Stimulated activated CD4-positive, alpha-beta T cell treated with anti-CD3 and anti-CD28 coated beads, Interleukin-15, amount 100 ng/mL, for 48 hours (primary cell): ENCODE measurements at places on chromosomes 6 and 20.

DNA sequence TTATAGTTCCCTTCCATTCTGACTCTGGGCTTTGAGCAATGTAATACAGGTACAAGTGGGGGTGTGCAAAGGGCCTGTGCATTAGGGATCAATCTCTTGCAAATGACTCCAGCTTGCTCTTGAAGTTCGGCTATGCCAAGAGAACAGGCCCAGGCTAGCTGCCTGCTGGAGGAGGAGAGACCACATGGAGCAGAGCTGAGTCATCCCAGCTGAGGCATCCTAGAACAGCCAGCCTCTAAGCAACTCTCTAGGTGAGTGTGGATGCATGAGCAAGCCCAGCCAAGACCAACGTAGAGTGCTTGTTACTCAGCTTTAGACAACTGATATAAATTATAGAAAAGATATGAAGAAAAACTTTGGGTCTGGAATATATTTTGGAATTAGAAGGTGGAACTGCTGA, 47.6 kb upstream of the RBM24 start:
- DNase-seq: no peak

DNA sequence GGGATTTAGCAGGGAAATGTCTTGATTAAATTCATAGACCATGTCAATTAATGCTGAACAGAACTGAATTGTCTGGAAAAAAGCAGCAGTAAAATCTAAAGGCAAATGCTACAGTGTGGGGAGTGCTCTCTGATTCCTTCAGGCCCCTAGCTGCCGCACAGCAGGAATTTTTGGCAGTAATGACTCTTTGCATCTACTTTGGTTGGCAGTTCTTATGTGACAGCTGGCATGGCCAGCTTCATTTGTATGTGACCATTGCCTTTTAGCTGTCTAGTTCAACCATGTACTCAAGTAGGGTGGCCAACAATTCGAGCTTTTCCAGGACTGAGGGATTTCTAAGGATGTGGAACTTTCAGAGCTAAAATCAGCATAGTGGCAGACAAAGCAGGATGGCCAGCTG, 499.1 kb upstream of the MAN1A1 start:
- no peak for DNase-seq

DNA sequence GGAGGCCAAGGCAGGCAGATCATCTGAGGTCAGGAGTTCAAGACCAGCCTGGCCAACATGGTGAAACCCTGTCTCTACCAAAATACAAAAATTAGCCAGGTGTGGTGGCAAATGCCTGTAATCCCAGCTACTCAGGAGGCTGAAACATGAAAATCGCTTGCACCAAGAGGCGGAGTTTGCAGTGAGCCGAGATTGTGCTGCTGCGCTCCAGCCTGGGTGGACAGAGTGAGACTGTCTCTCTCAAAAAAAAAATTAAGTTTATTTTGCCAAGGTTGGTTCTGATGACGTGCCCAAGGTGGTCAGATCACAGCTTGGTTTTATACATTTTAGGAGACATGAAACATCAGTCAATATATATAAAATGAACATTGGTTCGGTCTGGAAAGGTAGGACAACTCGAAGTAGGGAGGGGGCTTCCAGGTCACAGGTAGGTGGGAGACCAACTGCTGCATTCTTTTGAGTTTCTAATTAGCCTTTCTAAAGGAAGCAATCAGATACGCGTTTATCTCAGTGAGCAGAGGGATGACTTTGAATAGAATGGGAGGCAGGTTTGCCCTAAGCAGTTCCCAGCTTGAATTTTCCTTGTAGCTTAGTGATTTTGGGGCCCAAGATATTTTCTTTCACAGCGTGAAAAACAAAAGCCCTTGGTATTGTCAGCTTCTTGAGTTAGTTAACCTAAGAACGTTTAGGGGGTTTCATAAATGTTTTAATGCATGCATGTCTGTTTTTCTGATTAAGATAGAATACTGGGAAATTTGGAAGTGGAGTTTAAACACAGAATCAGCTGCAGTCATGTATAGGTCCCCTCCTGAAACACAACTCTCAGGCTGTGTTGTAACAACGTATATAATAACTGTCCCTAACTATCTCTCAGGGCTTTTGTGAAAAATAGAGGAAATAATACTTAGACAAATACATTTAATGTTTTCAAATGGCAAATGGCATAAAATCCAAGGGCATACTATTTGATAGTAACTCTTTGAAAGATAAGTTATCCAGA, 16.7 kb downstream of the ACOT13 start:
- no peak for DNase-seq

DNA sequence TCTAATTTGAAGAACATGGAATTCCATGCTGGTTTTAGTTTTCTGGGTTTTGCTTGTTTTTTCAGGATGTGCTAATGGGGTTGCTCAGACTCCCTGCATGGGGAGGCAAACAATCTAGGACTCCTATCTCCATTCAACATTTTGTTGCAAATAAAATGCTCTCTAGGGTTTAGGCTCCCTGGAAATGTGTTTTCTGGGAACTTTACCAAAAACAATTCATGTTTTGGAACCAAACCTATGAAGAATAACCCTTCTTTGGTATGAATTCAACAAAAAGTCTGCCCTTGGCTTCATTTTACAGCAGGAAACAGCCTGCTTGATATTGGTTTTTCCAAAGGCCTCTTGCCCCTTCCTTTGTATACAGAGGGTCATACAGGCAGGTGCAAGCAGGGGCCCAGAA, 217.7 kb downstream of the FOXA2 start:
- no peak for DNase-seq

DNA sequence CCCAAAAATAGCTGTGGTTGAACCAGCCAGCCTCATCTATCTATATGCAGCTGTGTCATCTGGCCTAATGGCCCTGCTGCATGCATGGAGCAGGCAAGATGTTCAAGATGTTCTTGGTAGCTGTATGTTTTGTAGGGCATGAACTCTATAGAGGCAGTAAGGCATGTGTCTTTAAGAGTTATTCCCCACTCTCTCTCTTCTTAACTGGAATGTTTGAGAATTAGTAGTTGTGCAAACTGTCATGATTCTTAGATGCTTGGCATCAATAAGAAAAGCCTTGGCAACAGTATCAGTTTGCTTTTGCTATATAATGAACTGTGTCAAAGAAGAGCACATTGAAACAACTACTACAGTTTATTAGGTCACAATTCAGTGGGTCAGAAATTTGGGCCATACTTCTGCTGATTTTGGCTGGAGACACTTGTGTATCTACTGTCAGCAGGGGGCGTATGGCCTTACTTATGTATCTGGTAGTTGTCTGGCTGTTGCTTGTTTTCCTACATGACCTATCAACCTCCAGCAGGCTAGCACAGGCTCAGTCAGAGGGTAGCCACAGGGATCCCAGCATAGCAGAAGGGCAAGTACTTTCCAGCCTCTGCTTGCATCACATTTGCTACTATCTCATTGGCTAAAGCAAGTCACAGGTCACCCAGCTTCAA, 56.1 kb upstream of the LAMP5 start:
- DNase-seq: no peak

DNA sequence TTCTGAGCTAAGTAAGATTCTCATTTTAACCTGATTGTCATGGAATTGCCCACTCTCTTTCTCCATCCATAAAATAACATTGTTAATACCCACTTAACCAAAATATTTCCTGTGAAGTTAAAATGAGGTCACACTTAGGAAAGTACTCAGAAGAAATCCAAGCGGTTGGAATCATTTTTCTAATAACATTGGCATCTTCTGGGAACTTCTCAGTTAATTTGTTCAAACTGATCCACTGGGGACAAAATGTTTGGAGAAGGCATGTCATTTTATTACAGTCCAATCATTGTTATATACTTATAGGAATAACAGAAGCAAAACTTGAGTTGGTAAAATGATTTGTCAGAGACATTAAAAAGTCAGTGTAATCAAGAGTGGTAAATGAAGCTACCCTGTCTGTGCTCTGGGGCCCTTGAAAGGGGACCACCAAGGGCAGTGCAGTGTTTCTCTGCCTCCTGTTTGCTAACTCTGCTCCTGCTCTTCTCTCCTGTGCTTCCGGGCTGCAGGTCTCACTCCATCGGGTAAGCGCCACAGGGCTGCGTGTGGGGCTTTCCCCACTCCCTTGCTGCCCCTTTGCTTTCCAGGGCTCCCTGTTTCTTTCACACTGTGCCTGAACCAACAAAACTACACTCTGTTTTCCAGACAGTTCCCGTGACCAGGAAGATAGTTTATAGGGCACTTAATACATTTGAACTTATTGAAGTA, 50.1 kb downstream of the HDDC2 start:
- no peak for DNase-seq

- DNase-seq: no peak
Measured at GRCh38 chr6:133223452-133224029, 17.6 kb upstream of the EYA4 start.

DNA sequence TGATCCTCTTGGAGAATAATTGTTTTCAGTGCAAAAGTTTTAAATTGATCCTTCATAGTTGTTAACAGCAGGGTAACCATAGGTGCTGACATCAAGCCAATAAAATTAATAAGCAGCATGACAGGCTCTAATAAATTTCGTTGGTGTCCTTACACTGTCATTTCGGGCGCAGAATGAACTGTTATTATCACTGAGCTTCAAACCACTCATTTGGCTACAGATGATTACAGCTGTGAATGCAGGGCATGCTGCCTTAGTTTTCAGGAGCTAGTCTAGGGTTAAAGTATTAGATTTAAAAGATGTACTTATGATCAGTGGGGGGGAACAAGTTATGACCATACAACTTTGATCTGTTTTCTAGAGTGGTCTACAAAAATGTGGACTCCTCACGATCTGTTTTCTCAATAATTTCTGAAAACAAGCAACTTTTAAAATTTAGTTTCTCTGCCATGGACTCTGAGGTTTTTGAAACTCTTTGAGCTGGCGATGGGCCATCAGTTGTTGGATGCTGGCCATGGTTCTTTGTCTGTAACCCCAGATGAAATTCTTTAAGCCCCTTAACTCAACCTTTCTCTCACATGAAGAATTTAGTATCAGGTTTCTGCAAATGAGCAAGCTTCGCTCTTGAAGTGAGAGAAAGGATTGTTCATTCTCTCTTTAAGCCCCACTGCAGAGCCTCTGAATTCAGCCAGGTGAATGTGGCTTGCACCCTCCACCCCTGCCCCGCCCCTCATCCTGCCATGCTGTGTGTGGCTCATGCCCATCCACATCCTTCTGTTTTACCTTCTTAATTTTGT, 99.1 kb upstream of the MTHFD1L start:
- no peak for DNase-seq

GRCh38 chr20:43096126-43096930, 93.4 kb downstream of the PTPRT start:
- DNase-seq: no peak

DNA sequence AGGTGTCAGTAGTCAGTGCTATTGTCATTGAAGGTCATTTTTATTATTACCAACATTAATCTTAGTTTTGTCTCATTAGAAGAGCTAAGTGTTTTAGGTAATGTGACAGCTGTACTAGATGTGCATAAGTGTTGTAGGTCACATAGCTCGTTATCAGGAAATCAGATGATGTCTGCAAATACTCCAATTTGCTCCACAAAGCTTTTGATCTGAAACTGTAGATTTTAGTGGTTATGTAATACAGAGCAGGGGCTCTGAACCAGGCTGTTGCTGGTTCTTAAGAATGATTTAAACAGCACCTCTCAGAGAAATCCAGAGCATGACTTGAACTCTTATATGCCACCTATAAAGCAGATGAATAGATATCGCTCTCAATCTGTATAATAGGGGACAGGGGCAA, 2.5 kb downstream of the IL17F start:
- DNase-seq: no peak

DNA sequence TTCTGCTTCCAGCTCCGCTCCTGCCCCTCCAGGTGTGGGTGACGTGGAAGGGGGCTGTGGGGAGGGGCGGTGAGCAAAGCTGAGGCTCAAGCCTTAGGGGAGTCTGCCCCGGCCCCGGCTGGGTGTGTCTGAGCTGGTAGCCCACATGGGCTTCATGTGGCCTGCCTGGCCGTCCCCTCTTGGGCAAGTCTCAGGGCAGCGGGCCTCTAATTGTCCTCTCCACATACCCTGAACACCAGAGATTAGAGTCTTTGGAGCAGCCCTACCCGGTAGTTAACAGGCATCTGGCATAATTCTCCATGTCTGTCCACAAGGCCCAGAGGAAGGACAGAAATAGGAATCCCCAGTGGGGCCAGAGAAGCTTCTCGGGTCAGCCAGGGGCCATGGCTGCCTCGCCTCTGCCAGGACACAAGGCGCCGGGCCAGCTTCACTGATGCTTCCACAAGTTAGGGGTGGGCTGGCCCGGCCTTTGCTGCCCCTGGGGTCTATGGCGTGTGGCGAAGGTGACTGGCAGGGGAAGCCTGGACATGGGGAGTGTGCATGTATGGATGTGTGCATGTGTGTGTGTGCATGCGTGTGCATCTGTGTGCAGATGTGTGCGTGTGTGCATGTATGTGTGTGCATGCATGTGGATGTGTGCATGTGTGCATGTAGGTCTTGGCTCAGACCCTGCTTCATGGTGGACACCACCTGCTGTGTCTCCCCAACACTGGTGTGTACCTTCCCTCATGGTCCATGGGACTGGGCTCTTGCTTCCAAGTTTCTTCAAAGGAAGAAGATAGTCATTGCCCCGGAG, 24.0 kb downstream of the FRMD1 start:
- no peak for DNase-seq

- DNase-seq: no peak
Measured at GRCh38 chr6:15264902-15265761, 19.3 kb downstream of the JARID2 start.

DNA sequence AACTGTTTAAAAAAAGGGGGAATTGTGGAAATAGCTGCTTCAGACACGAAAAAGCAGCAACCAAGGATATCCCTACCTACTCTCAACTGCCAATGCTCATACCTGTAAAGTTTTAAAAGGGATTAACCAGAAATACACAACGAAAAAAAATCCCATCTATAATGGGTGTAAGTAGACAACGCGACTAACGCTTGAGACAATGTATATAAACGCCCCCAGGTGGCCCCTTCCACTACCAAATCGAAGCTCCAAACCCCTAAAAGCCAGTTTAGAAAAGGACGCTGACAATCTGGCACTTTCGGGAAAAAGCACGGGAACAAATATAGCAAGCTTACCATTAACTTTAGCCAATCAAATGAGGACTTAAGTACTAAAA, 94.5 kb upstream of the BTN3A2 start:
- no peak for DNase-seq

GRCh38 chr6:23177806-23178205, 608.4 kb downstream of the HDGFL1 start:
- no peak for DNase-seq

- no peak for DNase-seq
Measured at GRCh38 chr6:112237066-112237465, 17.3 kb downstream of the LAMA4 start.

GRCh38 chr20:64155258-64156135, 8.8 kb upstream of the MYT1 start:
- no peak for DNase-seq

DNA sequence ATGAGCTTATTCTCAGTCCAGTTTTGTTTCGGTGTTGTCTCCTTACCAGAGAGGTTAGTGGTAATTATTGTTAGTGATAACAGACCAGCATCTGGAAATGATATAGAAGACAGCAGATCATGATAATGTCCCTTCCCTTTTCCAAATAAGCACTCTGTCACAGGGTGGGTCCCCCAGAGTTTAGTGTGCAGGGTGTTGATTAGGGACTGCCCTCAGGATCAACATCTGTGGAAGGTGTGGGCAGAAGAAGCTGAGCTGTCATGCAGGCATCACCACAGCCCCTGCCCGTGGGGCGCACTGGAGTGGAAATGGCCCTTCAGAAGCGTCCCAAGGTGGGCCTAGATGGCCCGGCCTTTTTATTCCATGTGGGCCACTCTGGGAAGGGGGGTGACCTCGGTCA, 67.6 kb upstream of the DTNBP1 start:
- DNase-seq: no peak
